ENCODE measurements at places on chromosomes 2 and 18. TPM values are rescaled to one million over a fixed set of nuclear protein-coding genes. Genes with fewer than 3 reads are reported as not detected.

DNA sequence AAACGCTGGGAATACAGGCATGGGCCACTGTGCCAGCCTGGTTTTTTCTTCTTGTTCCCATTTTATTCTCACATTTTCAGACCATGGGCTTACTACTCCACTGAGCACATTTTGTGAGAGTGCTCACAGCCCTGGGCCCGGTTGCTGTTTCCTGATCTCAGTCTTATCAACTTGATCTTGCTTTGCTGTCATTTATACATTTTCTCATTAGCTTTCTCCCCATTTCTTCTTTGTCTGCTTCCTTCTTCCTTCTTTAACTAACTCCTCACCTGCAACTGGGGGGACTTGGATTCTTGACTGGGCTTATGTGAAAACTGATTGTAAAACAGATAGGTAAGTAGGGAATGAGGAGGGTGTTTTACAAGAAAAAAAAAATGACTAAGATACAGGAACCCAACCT, 117.3 kb downstream of the PLB1 start:
- no peak for DNase-seq

- DNase-seq, result no peak
These were observed 424.6 kb upstream of the VRK2 start for GRCh38 chr2:57622009-57622408.

GRCh38 chr2:28591711-28592335, 96.0 kb downstream of the PLB1 start:
- DNase-seq, result no peak

ASB1 gene
- total RNA-seq, result 65.5 TPM

CPS1 gene
- total RNA-seq, result 5.4 TPM
